Effector memory CD8-positive, alpha-beta T cell (primary cell): ENCODE measurements at places on chromosomes 11 and 22.

DNA sequence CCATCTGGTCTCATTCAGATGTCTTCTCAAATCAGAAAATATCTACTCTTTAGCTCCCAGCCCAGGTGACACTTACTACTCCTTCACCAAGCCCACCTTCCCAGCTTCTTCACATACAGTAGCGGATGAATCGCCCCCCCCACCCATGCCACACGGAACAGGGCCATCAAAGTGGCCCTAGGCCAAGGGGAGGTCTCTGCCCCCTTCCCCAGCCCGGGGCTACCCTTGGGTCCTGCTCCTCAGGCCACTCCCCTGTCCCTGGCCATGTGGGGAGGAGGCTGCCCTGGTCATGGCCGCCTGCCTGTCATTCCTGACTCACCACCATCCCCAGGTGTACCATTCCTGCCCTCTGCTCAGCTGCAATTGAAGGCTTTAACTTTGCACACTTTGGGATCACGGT, 142.8 kb downstream of the NECTIN1 start:
- no peak for DNase-seq

DNA sequence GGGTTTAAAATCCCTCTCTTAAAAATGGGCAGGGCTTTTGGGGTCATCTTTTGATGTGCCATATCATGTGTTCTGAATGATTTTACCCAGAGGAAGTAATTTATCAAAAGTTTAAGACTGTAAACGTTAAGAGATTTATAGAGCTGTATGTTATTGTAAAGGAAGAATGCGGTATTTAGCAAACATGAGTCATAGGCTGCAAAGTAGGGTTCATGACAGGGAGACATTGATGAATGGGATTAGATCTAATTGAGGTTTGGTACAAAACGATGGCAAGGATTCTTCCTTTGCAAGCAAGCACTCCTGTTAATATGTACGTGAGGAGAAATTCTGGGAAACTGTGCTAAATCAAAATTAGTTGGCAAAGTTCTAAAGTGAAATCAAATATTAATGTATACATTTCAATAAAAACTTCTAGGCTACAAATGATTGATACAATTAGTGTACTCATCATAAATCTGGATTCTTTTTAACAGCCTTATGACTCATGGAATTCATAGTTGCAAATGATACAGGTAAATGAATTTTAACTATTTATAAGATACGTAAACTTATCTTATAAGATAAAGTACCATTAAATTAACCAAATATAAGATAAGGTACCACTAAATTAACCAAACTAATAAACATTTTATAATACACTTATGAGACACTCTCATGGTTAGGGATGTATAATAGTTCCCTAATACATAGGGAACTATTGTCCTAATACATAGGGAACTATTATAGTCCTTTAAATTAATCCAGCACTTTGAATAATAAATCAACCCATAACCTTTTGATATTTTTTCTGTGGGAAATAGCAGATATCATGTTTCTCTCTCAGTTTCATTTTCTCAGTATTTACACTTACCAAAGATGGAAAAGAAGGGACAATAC, 58.4 kb downstream of the KIF18A start:
- no peak for DNase-seq

GRCh38 chr22:50276143-50276542, 6.0 kb upstream of the MAPK11 start:
- peak; percentile 35 for DNase-seq

DNA sequence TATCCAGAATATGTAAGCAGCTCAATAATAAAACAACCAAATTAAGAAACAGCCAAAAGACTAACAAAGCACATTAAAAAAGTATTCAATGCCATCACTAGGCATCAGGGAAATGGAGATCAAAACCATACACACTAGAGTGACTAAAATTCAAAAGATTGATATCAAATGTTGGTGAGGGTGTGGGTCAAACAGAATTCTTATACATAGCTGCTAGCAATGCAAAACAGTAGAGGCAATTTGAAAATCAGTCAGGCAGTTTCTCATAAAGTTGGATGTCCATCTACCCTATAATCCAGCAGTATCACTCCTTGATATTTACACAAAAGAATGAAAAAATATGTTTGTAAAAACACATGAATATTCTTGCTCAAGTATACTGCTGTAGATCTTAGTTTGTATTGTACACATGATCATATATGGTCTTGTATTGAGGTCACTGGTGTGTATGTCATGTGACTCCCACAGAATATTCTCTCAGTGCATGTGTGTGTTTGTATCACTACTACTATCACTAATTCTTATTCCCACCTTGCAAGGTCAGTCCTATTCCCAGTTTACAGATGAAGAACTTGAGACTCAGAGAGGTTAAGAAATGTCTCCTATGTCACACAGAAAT, 54.9 kb downstream of the SLC5A1 start:
- DNase-seq, result no peak

GRCh38 chr11:46618837-46619236, 1.5 kb downstream of the ATG13 start:
- no peak for DNase-seq

DNA sequence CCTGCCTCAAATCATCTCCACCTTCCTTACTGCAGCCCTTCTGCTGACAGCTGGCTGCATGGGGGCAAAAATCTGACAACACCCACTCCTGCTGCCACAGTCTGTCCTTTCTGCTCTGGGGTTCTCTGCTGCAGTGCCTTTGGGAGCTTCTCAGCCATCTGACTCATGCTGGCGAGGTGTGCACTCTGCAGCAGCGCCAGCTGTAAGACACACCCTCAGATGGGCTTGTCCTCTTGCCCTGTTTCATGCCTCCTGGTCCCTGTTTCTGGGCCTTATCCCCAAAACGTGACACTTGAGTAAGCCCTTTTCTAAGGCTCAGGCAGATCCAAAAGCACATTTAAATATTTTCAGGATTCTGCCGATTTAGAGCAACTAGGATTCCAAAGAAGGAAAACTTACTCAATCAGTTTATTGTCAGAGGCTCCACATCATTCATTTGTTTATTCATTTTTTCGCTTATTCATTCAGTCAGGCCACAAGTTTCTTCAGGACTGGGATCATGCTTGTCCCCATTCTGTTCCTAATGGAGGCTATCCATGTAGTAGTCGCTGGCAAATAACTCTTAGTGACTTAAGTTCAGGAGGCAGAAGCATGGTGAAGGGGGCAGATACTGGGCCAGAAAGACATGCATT, 60.2 kb downstream of the SMIM38 start:
- no peak for DNase-seq

DNA sequence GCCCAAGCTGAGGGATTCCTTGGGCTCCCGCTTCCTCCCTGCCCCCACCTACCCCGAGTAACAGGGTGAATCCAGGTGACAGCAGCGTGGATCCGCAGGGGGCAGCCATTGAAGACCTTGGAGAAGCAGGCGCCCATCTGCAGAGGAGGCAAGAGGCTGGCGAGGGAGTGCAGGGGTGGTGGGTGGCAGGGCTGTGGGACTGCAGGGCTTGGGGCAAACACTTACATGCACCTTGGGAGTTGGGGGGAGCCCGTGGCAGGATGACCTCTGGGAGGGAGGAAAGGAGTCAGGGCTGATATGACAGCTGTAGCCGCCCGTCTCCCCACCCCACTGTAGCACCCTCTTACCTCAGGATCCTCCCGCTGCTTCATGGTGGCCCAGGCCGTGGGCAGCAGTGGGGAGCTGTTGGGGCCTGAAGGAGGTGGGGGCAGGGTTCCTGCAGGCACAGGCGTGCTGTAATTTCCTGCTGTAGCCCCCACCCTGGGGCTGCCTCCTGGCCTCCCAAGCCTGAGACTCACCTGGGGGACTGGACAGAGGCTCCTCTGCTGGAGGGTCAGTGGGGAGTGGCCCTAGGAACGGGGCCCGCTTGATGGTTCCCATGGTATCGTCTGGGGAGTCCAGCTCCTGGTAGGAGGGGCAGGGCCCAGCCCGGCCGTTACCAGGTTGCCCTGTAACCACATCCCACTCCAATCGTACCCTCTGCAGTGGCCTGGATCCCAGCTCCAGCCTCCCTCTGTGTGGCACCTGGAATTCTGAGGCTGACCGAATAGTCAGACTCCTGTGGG, 6.1 kb downstream of the MAP4K2 start:
- DNase-seq, result no peak

- no peak for DNase-seq
Observed at GRCh38 chr11:79229047-79229446, 211.8 kb downstream of the TENM4 start.

DNA sequence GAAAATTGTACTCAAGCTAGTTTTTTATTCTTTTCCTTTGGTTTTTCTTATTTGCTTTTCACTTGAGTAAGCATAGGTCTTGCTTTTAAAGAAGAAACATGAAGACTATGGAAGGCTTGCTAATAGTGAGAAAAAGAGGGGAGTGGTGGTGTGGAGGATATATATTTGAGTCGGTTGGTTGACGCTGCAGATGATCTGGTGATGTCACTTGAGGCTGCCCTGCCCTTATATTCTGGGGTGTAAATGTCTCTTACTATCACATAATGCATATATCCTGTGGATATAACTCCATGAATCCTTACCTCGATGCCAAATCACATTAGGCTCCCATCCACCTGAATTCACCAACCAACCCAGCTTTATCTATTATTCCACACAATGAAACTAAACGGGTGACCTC, 2.9 kb downstream of the GRIA4 start:
- DNase-seq, result no peak

DNA sequence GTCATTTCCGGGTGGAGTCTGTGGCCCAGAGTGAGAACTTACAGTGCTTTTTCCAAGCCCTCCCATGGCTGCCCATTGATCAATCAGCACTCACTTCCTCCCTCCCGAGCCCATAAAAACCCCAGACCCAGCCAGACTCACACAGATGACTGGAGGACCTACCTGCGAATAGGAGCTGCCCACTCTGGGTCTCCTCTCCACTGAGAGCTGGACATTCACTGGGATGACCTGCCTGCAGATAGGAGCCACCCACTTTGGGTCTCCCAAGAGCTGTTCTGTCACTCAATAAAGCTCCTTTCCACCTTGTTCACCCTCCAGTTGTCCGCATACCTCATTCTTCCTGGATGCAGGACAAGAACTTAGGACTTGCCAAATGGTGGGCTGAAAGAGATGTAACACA, 56.0 kb upstream of the B3GNT6 start:
- DNase-seq, result no peak

GRCh38 chr11:67996622-67997474, 7.0 kb downstream of the UNC93B1 start:
- DNase-seq, result no peak

DNA sequence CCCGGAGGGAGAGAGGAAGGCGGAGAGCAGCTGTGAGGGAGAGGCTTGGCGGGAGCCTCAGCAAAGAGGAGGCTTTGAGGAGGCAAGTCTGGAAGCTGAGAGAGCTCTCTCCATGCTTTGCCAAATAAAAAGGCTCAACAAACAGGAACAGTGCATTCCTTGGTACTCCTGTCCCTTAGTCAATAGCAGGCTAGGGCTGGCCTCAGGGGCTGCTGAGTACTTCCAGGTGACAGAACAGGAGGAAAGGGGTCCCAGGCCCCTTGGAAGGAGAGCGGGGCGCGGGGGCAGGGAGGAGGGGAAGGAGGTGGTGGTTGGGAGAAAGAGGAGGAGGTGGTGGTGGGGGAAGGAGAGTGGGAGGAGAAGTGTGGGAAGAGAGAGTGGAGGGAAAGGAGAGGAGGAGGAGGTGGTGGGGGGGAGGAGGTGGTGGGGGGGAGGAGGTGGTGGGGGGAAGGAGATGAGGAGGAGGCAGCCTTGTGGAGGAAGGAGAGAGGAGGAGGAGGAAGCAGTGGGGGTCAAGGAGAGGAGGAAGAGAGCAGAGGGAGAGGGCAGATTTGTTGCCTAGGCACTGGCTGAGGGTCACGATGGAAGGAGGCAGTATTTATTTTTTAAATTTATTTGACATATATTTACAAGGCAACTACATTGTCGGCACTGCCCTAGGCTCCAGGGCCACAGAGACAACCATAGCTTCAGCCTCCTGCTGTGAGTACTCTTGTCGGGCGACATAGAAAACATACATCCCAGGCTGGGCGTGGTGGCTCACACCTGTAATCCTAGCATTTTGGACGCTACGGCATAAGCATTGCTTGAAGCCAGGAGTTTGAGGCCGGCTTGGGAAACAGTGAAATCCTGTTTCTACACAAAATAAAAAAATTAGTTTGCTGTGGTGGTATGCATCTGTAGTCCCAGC, 74.2 kb upstream of the ZBED5 start:
- DNase-seq, result no peak
